ENCODE measurements at places on chromosomes 5 and 9.

- DNase-seq: peak; percentile 75
Measured at GRCh38 chr5:154446195-154447088, 645 bp downstream of the SAP30L start.

GRCh38 chr5:50929174-50929573, 262.7 kb downstream of the PARP8 start:
- no peak for DNase-seq

DNA sequence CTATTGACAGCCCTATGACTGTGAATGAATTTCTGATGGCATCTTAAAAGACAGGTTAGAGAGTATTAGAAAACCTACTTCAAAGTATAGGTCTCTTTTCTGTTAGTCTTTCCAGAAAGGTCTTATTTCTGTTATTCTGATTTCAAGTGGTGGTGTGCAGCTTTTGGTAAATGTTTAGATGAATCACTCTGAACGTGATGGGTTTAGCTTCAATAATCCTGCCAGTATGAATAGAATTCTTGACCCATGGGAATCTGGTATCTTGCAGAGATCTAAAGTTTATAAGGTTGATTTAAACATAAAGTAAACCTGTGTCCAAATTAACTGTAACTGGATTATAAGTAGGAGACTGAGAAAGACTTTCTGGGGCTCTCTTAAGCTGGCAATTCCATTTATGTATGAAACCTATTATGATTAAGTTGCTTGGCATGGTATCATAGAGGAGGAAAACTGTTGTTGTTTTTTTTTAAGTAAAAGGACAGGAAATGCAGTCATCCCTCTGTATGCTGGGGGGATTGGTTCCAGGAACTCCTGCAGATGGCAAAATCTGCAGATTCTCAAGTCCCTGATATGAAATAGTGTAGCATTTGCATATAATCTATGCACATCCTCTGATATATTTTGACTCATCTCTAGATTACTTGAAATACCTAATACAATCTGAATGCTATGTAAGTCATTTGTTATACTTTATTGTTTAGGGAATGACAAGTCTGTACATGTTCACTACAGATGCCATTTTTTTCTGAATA, 77.0 kb upstream of the ADAMTS19 start:
- no peak for DNase-seq

- no peak for DNase-seq
Measured at GRCh38 chr5:133749331-133749985, 137.1 kb upstream of the FSTL4 start.

GRCh38 chr9:72193478-72193881, 44.2 kb downstream of the GDA start:
- DNase-seq: no peak

DNA sequence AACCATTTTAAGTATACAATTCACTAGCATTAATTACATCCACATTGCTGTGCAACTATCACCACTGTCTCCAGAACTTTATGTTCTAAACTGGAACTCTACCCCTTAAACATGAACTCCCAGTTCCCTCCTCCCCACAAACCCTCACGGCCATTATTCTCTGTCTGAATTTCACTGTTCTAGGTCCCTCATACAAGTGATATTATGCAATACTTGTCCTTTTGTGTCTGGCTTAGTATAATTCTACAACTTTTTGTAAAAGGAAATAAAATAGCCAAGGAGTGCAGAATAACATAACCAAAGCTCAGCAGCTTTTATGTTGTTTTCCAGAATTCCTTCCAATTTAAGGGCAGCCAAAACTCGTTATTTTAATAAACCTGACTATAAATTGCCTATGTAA, 53.2 kb downstream of the NAA35 start:
- no peak for DNase-seq

DNA sequence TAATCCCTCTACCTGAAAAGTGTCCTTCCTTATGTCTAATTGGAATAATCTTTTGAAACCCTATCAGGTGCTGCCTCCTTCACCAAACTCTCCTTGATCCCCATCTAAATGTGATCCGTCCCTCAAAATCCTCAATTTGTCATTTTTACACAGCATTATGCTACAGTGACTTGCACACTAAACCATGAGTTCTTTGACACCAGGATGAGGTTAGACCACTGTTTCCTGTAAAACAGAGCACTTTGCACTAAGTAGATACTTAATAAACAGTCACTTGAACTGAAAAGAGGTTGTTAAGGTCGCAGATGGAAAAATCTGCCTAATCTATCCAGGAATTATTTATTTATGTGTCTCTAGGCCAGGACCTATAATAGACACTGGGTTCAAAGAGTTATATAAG, 44.2 kb upstream of the TLX3 start:
- no peak for DNase-seq

DNA sequence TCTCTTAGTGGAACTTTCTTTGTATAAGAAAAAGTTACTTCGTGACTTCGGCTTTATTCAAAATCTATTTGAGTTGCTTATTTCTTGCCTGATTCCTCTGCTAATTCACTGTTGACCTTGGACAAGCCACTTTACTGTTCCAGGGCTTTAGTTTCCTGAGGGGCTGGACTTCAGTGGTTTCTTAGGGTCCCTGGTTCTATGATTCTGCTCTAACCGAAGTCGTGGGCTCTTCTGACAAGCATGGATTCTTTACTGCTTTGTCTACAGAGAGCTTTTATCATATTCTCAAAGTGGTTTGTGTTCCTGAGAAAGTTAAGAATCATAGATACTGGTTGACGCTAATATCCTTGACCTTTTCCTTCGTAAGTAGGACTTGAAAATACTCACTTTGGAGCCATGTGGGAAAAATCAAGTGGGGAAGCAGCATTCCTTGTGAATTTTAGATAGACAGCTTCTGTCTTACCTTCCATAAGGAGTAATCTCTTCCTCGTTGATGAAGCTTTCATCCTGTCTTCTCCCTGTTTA, 21.1 kb downstream of the EXOSC2 start:
- DNase-seq: no peak

- no peak for DNase-seq
Measured at GRCh38 chr9:131013771-131014676, 5.0 kb downstream of the LAMC3 start.

DNA sequence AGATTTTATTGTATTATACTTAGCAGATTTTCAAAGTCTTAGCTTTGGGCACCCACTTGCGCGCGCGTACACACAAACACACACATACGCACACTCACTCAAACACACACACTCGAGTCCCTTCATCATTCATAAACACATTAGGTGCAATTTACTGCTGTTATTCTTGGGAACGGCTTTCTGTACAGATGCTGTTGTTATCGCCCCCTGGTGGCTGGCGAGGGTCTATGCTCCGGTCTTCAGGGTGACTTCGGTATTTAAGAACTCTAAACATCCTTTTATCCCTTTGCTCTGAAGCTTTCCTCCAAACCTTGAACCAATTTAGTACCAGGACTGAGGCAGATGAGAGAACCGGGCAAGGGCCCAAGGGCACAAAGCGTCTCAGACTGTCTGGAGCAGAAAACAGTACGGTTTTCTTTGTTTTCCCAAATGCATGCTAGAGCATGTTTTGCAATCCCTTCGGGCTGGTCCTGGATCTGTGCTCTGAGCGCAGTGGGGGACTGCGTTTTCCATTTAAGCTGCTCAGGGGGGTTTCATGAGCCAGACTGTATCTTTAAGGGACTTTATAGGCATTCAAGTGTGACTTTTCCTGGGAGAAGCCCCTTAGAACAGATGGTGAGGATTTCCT, 1.7 kb upstream of the SLIT3 start:
- DNase-seq: peak; percentile 88

DNA sequence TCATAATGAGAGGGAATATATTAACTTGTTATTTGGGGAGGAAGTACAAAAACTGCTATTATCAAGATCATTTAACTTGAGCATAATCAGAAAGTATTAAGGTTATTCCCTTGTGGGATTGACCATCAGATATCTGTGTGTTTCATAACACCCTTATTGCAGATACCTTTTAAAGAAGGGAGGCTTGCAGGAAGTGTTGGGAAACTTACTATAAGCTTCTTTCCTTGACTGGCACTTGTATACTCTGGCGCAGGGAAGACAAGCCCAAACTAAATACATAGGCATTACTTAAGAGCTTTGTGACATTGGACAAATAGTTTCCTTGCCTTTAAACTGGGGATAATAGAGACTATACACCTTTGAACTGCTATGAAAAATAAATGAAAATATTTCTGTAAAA, 50.9 kb downstream of the PIK3R1 start:
- DNase-seq: no peak

DNA sequence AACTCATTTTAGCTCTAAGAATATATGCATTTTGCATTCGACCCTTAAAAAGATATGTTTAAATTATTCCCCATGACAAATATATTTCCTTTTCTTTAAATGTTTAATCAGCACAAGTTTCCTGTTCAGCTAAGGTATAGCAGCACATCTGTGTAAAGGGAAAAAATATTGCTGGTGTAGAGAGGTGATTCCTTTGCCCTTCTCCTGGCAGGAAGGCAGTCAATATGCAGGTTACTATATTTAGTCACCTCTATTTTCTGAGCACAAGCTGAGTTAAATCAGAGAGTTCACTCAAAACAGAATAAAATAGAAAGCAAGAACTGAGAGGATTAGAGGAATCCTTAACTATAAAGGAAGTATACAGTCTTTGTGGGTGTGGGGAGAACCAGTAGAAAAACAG, 274.4 kb upstream of the PCSK5 start:
- DNase-seq: no peak

DNA sequence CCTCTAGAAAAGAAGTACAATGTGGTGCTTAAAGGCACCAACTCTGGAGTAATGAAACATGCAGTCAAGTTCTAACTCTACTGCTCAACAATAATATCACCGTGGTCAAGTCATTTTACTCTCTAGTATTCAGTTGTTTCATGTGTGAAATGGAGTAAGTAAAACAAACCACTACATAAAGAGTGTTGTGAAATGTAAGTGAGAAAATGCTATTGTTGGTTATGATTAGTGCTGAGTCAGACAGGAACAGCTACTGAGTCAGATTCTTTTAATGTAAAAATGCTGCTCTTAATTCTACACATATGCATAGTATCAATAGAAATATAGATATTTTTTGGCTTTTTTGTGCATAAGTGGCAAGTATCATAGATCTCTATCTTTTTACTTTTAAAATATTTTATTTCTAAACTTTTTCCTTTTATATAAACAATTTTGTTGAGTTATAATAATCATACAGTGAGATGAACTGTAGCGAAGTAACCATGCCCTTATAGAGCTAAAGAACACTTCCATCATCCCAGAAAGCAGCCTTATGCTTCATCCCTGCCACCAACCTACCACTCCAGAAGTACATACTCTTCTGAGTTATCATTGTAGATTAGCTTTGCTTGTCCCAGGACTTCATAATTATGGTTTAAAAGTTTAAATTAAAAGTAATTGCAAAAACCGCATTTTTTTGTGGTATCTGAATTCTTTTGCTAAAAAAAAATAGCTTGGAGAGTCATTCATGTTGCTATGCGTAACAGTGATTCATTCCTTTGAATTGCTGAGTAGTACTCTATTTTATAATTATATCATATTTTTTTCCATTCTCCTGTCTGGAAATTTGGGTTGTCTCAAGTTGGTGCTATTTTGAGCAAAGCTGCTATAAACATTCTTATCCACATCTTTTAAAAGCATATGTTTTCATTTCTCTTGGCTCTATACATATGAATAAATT, 548.2 kb upstream of the CLINT1 start:
- DNase-seq: no peak

- DNase-seq: peak; percentile 77
Measured at GRCh38 chr5:68465934-68466551, 250.5 kb downstream of the PIK3R1 start.

- peak; percentile 5 for DNase-seq
Measured at GRCh38 chr9:36847781-36848673, 186.0 kb downstream of the PAX5 start.

DNA sequence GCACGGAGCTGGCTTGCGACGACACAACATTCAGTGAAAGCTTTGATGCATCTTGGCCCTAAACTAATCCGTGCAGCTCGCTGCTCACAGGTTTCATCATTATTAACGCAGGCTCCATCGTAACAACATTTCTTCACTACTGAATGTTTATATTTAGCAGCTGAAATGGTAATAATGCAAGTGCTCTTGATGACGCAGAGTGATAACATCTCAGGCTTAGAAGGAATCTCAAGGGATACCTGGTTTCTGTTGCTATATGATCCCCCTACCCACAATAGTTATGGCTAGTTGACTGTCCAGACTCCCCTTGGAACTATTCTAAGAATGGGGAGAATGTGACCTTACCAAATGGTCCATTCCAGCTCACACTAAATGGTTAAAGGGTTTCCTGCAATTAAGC, 36.2 kb downstream of the C5 start:
- no peak for DNase-seq

- DNase-seq: no peak
Measured at GRCh38 chr5:121053055-121053985, 589.2 kb downstream of the PRR16 start.

DNA sequence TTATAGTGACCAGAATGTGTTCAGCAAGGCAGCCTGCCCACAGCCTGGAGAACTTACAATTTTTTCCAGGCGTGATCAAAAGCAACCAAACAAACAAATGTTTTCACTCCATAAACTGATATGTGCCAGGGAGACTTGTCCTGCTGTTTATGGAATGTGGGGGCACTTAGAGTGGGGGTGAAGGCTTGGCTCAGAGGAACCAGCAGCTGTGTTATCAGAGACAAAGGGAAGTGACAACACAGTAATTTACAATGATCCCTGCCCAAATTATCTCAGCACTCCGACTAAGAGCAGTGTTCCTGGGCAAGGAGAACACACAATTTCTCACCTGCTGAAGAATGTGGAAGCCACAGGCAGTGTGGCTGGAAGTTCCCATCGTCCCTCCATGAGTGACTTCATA, 429.1 kb upstream of the IRX4 start:
- DNase-seq: no peak

GRCh38 chr5:64163746-64164145, 1.9 kb upstream of the RNF180 start:
- no peak for DNase-seq

- no peak for DNase-seq
Measured at GRCh38 chr5:129073111-129073510, 21.4 kb upstream of the ISOC1 start.

- DNase-seq: no peak
Measured at GRCh38 chr5:16081376-16081955, 98.1 kb downstream of the MARCHF11 start.

Data from thyroid gland (tissue), 4 donors.